Psoas muscle (tissue), 8 donors: ENCODE measurements at places on chromosomes 7 and 10. TPM values are rescaled to one million over a fixed set of nuclear protein-coding genes. Genes with fewer than 3 reads are reported as not detected.

Gene STEAP4
- total RNA-seq = 30.9 TPM

DNA sequence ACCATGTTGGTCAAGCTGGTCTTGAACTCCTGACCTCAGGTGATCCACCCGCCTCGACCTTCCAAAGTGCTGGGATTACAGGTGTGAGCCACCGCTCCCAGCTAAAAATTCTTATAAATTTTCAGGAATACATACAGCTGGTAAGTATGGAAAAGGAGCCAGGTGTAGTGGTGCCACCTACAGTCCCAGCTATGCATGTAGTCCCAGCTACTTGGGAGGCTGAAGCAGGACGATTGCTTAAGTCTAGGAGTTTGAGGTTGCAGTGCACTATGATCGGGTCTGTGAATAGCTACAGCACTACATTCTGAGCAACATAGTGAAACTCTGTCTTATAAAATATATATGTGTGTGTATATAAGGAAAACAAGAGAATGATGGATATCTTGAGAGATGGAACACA is 19.0 kb downstream of the LDB1 start:
- no peak overlapping the region for H3K4me3 ChIP-seq
- no peak for DNase-seq
- H3K27me3 ChIP-seq = no peaks in the 10 kb centered on the region
- no peaks in the 10 kb centered on the region for H3K36me3 ChIP-seq
- no peaks in the 10 kb centered on the region for H3K4me1 ChIP-seq

- DNase-seq = no peak
- no peak overlapping the region for H3K27ac ChIP-seq
- no peaks in the 10 kb centered on the region for H3K36me3 ChIP-seq
- H3K4me3 ChIP-seq = no peak overlapping the region
- no peaks in the 10 kb centered on the region for H3K4me1 ChIP-seq
Measured at GRCh38 chr7:32037650-32038198, 32.5 kb downstream of the PDE1C start.

GRCh38 chr7:71733107-71733870 is 601.3 kb downstream of the GALNT17 start:
- H3K27me3 ChIP-seq = no peaks in the 10 kb centered on the region
- no peaks in the 10 kb centered on the region for H3K36me3 ChIP-seq
- H3K4me3 ChIP-seq = no peak overlapping the region
- H3K4me1 ChIP-seq = no peaks in the 10 kb centered on the region
- no peak overlapping the region for H3K27ac ChIP-seq

- no peaks in the 10 kb centered on the region for H3K4me1 ChIP-seq
- H3K27me3 ChIP-seq = no peaks in the 10 kb centered on the region
- no peak overlapping the region for H3K27ac ChIP-seq
- H3K4me3 ChIP-seq = no peak overlapping the region
- H3K36me3 ChIP-seq = no peaks in the 10 kb centered on the region
Measured at GRCh38 chr7:19464241-19464640, 244.6 kb downstream of the POLR1F start.

- H3K36me3 ChIP-seq = no peaks in the 10 kb centered on the region
- H3K27ac ChIP-seq = no peak overlapping the region
- DNase-seq = no peak
- no peaks in the 10 kb centered on the region for H3K4me1 ChIP-seq
- H3K4me3 ChIP-seq = no peak overlapping the region
- H3K27me3 ChIP-seq = no peaks in the 10 kb centered on the region
Measured at GRCh38 chr7:111162692-111163091, 71.8 kb downstream of the LRRN3 start.

GRCh38 chr10:117461766-117462423 is 80.7 kb upstream of the EMX2 start:
- H3K36me3 ChIP-seq = no peaks in the 10 kb centered on the region
- H3K27ac ChIP-seq = no peak overlapping the region
- DNase-seq = peak; percentile 81
- H3K27me3 ChIP-seq = no peaks in the 10 kb centered on the region

GRCh38 chr7:67105377-67105776 is 108.7 kb downstream of the TYW1 start:
- H3K27ac ChIP-seq = no peak overlapping the region
- no peak for DNase-seq
- peaks cover 14% of the 10 kb centered on the region for H3K36me3 ChIP-seq
- no peak overlapping the region for H3K4me3 ChIP-seq
- H3K4me1 ChIP-seq = no peaks in the 10 kb centered on the region
- H3K27me3 ChIP-seq = no peaks in the 10 kb centered on the region

GRCh38 chr10:118028619-118029018 is 18.1 kb downstream of the RAB11FIP2 start:
- no peak for DNase-seq
- H3K4me3 ChIP-seq = no peak overlapping the region
- no peak overlapping the region for H3K27ac ChIP-seq

DNA sequence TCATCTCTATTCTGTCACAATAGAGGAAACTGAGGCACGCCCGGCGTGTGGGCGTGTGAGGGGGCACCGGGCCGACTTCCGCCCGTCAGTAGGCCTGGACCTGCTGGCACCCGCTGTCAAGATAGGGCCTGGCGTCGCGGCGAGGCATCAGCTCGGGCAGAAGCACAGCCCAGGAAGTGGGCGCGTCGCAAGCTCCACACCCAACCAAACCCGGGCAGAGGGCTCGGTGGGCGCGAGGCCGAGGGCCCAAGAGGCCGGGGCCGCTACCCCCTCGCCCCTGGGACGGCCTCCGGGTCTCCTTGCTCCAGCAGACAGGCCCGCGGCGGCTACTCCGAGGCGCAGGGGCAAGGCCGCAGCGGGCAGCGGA is 91.2 kb downstream of the SPAG6 start:
- peak overlapping the region; percentile 92 for H3K4me3 ChIP-seq
- H3K27ac ChIP-seq = peak overlapping the region; percentile 92
- no peaks in the 10 kb centered on the region for H3K27me3 ChIP-seq
- H3K4me1 ChIP-seq = peaks cover 9% of the 10 kb centered on the region

DNA sequence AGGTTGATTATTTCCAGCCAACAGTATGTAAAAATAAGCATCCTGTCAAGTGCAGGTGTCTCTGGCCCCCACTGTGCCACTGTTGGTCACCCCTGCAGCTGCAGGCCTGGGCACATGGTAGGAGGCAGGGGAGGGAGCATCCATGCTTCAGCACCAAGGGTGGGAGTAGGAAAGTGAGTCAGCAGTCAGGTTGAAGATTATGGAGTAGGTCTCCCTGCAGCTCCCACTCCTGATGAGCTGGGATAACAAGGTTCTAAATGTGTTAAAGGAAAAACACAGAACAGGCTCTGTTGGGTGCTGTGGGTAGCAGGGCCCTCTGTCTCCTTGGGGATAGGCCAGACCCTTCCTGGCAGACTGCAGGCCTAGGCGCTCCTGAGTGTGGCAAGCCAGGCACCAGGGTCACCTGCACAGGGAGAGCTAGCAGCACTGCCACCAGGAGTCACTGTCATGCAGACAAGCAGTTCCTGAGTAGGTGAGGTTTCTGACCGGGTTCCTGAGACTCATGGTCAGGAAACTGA is 59.3 kb downstream of the NUDCD3 start:
- H3K36me3 ChIP-seq = no peaks in the 10 kb centered on the region
- no peak overlapping the region for H3K4me3 ChIP-seq
- H3K27me3 ChIP-seq = no peaks in the 10 kb centered on the region
- peak overlapping the region; percentile 56 for H3K27ac ChIP-seq
- DNase-seq = no peak

GRCh38 chr10:125226005-125226404 is 65.6 kb upstream of the CTBP2 start:
- H3K4me1 ChIP-seq = no peaks in the 10 kb centered on the region
- H3K27ac ChIP-seq = no peak overlapping the region
- H3K36me3 ChIP-seq = no peaks in the 10 kb centered on the region
- DNase-seq = no peak
- H3K27me3 ChIP-seq = no peaks in the 10 kb centered on the region
